ENCODE measurements at places on chromosomes 5 and 9.

DNA sequence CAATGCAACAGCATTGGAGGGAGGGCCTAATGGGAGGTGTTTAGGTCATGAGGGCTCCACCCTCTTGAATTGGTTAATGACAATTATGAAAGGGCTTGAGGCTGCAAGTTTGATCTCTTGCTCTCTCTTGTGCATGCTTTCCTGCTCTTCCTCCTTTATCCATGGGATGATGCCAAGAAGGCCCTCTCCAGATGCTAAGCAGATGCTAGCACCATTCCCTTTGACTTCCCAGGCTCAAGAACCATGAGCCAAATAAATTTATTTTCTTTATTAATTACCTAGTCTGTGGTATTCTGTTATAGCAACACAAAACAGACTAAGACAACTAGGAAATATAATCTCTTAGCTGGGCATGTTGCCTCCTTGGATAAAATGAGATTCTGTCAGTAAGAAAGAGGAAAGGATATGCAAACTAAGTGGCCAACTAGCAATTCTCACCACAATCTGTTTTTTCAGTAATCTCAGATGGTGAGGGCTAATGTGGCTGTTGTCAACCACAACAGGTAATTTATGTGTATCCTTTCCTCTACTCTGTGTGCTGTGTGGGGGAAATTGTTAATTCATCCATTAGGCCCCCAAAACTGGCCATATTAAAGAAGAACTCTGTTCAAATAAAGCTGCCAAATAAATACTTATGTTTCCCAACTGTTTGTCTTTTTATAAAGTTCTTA is 269.1 kb upstream of the CD180 start:
- DNase-seq = no peak

- peak; percentile 47 for DNase-seq
Observed at GRCh38 chr5:39570403-39571027, 145.7 kb upstream of the DAB2 start.

GRCh38 chr5:172541099-172541772 is 86.9 kb upstream of the SH3PXD2B start:
- no peak for DNase-seq

DNA sequence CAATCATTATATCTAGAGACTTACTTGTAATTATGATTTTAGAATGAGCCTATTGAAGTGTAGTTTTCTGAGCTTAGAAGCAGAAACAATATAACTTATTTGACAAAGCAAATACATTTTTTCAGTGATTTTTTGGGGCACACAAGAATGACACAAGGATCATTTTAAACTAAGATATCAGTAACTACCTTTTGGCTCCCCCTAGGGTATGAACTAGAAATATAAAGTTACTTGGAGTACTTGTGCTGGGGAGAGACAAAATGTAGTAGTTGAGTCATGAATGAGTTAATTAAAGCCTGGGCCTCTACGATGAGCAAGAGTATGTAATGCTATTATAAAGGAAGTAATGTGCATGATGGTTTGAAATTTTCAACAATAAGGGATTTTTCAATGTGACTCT is 1244.1 kb upstream of the ACO1 start:
- DNase-seq = no peak

- DNase-seq = no peak
Observed at GRCh38 chr5:2782658-2783057, 31.2 kb upstream of the IRX2 start.

DNA sequence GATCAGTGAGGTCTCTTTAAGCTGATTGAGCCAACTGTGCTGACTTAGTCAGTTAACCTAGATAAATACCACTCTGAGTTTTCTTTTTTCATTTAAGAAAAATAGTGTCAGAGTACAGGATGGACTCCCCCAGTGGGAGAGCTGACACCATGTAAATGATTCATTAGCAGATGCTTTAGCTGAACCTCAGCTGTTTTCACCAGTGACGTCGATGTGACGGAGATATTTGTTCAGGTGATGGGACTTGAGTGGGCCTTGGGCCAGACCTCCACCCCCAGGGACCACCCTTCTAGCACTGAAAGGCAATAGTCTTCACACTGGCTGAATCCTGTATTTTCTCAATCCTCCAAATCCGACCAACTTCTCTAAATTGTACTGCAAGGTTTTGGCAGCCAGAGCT is 196.1 kb downstream of the GAS1 start:
- DNase-seq = no peak

- DNase-seq = peak; percentile 77
Observed at GRCh38 chr9:116572095-116572748, 114.9 kb upstream of the TRIM32 start.
